Activated CD4-positive, alpha-beta T cell treated with anti-CD3 and anti-CD28 coated beads, Interleukin-2, amount 10 ng/mL, durations not matched to agents 7 days and 5 days (primary cell): ENCODE measurements at places on chromosomes 5 and 9. TPM values are rescaled to one million over a fixed set of nuclear protein-coding genes. Genes with fewer than 3 reads are reported as not detected.
A peak's percentile ranks its signal among the peaks of the same experiment; 100 is the strongest.

DNA sequence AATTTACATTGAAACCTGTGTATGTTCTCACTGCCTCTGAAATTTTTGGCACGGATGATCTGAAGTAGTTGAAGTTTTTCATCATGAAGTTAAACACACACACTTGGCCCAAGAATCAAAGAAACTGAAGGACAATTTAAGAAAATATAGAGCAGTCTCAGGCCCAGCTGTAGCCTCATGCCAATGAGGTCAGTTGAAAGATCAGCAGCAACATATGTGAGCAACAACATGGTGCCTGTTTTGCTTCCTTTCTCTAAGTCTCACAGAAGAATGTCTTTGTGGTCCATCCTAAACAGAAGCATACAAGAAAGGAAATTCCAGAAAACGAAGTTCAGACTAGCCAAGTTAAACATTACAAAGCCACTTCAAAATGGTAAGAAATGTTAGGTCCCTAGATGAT, 1737.2 kb downstream of the MAT2B start:
- no peak for DNase-seq
- no peaks in the 10 kb centered on the region for H3K36me3 ChIP-seq
- H3K4me3 ChIP-seq, result no peak overlapping the region
- H3K27ac ChIP-seq, result no peak overlapping the region

DNA sequence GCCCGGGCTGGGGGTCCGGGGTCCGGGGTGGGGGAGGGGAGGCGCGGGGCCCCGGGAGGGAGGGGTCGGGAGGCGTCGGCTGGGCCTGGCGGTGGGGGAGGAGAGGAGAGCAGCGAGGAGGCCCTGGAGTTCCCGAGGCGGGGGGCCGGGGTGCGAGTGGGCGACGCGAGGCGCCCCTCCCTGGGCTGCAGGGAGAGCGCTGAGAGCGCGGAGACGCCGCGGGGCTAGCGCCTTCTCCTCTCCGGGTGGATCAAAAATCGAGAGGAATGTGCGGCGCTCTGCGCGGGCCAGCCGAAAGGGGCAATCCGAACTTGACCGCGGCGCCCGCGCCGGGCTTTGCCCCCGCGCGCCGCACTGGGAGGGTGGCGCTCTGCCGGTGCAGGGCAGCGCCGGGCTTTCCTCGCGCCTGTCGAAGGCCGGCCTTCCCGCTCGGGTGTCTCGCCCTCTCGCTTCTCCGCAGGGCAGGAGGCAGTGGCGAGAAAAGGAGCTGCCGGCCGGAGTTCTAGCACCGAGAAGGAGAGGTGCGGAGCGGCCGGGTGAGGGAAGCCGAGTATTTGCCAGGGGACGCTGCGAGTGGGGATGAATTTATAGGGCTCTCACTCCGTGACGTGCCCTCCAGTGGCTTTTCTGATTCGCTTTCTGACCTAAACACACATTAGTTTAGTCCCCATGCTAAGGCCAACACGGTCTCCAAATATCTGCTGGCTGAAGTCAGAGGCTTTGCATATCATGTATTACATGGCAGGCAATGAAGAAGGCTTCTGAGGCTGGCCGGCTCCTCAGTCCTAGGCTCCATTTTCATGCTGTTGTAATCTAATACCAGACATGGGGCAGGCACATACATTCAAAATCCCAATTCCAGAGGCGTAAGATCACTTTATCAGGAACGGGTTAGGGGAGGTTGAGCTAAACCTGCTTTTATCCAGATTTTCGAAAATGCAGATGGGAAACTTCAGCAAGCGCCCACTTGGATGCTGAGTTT, 503 bp upstream of the GDNF start:
- H3K4me3 ChIP-seq, result no peak overlapping the region
- peaks cover 24% of the 10 kb centered on the region for H3K4me1 ChIP-seq
- peaks cover 84% of the 10 kb centered on the region for H3K27me3 ChIP-seq
- no peaks in the 10 kb centered on the region for H3K36me3 ChIP-seq
- no peak for DNase-seq

DNA sequence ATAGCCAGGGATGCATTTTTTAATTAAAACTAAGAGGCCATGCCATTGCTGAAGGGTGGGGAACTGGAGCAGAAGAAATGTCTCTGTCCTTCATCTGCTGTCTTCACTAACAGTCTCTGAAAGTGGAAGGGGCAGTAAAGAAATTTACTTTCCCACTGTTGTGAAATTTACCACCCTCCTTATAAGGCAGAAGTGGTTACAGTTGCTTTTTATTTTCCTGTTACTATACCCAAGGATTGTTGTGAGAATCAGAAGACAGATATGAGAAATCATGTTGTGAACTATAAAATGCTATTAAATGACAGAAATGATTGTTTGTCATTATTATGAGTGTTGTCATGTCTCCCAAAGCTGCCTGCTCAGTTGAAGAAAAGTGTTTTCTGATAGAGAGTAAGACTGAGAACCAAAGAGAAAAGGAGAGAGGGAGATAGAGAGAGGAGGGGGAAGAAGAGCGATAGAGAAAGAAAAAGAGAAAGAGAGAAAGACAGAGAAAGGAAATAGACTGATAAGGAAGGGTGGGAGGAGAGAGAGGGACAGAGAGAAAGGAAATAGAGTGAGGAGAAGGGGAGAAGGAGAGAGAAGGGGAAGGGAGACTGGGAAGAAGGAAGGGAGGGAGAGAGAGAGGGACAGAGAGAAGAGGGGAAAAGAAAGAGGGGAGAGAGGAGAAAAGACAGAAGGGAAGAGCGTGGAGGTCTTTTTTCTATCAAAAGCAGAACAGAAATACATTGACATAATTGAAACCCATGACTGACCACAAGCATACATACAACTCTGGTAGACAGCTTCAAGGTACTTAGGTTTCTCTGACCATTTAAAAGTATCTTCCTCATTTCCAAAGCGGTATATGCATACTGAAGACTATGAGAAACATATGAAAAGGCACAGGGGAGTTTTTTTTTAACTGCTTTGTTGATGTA, 22.5 kb downstream of the SEC61B start:
- H3K36me3 ChIP-seq, result peaks cover 3% of the 10 kb centered on the region
- H3K4me1 ChIP-seq, result peaks cover 4% of the 10 kb centered on the region
- no peak overlapping the region for H3K4me3 ChIP-seq
- H3K27ac ChIP-seq, result no peak overlapping the region
- DNase-seq, result no peak

GRCh38 chr9:131420980-131421624, 27.2 kb downstream of the PRRC2B start:
- peaks cover 80% of the 10 kb centered on the region for H3K4me1 ChIP-seq
- H3K27me3 ChIP-seq, result no peaks in the 10 kb centered on the region
- no peak overlapping the region for H3K27ac ChIP-seq
- no peak overlapping the region for H3K4me3 ChIP-seq
- H3K36me3 ChIP-seq, result peaks cover 48% of the 10 kb centered on the region

GRCh38 chr9:95061916-95062595, 255.5 kb downstream of the FANCC start:
- no peak overlapping the region for H3K4me3 ChIP-seq
- H3K27ac ChIP-seq, result no peak overlapping the region
- DNase-seq, result no peak
- peaks cover 6% of the 10 kb centered on the region for H3K4me1 ChIP-seq
- peaks cover 2% of the 10 kb centered on the region for H3K36me3 ChIP-seq

GRCh38 chr9:106753155-106753671, 109.8 kb upstream of the ZNF462 start:
- H3K27ac ChIP-seq, result no peak overlapping the region
- H3K4me3 ChIP-seq, result no peak overlapping the region
- H3K4me1 ChIP-seq, result peaks cover 10% of the 10 kb centered on the region
- H3K27me3 ChIP-seq, result no peaks in the 10 kb centered on the region
- no peak for DNase-seq

- H3K27me3 ChIP-seq, result peaks cover 22% of the 10 kb centered on the region
- no peak for DNase-seq
- H3K36me3 ChIP-seq, result peaks cover 13% of the 10 kb centered on the region
- peak overlapping the region; percentile 86 for H3K4me3 ChIP-seq
- peak overlapping the region; percentile 71 for H3K27ac ChIP-seq
These were observed 1.2 kb upstream of the PURA start for GRCh38 chr5:140112685-140113179.

DNA sequence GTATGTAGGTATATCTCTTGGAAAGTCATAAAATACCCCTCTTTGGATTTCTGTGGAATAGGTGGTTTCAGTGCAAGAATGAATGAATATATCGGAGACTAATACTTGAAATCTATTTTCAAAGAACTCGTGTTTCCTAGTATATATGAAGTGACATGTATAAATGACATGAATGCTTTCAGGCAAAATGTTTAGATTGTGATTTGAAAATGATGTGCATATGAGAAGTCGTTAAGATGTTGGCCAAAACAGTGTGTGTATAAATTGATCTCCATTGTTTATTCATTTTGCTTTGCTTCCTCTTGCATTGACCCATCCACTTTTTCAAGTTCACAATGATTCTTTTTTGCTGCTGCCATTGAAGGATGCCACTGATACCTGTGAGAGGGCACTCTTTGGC, 8.3 kb downstream of the TRIO start:
- no peak overlapping the region for H3K4me3 ChIP-seq
- no peaks in the 10 kb centered on the region for H3K4me1 ChIP-seq

GRCh38 chr5:142403583-142403982, 78.8 kb upstream of the SPRY4 start:
- no peak overlapping the region for H3K27ac ChIP-seq
- no peaks in the 10 kb centered on the region for H3K27me3 ChIP-seq
- H3K36me3 ChIP-seq, result no peaks in the 10 kb centered on the region
- no peak overlapping the region for H3K4me3 ChIP-seq
- DNase-seq, result no peak
- H3K4me1 ChIP-seq, result no peaks in the 10 kb centered on the region

GRCh38 chr9:128099231-128099931, 28.1 kb downstream of the PTGES2 start:
- no peak for DNase-seq
- H3K27me3 ChIP-seq, result no peaks in the 10 kb centered on the region
- no peak overlapping the region for H3K4me3 ChIP-seq
- peaks cover 37% of the 10 kb centered on the region for H3K36me3 ChIP-seq
- H3K4me1 ChIP-seq, result peaks cover 61% of the 10 kb centered on the region

DNA sequence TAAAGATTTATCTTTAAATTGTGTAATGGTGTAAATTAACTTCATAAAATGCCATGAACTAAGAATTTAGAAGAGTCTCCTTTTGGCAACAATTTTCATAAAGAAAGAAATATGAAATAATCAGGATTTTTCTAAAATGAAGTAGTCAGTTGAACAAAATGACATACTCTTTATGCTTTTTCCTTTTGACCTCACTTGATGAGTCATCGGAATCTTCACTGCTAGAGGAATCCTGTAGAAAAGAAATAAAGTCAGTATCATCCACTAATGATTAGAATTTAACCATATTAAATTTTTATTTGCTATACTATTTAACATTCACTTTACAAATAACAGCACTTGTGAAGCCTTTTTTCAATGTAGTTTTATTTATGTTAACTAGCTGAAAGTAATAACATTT, 26.1 kb downstream of the CHD1 start:
- H3K4me3 ChIP-seq, result no peak overlapping the region
- H3K27me3 ChIP-seq, result no peaks in the 10 kb centered on the region
- DNase-seq, result no peak
- no peak overlapping the region for H3K27ac ChIP-seq
- peaks cover 35% of the 10 kb centered on the region for H3K36me3 ChIP-seq

EQTN gene
- total RNA-seq, result not detected

IFNA16 gene
- total RNA-seq, result not detected

RLN1 gene
- total RNA-seq, result 2.6 TPM

MYMK gene
- total RNA-seq, result not detected
